CD4-positive, alpha-beta T cell treated with Interferon alpha-2 for 1 hour (primary cell): ENCODE measurements at places on chromosomes 1 and 21.

GRCh38 chr1:247440001-247440620 is 17.8 kb downstream of the OR2B11 start:
- DNase-seq: no peak

DNA sequence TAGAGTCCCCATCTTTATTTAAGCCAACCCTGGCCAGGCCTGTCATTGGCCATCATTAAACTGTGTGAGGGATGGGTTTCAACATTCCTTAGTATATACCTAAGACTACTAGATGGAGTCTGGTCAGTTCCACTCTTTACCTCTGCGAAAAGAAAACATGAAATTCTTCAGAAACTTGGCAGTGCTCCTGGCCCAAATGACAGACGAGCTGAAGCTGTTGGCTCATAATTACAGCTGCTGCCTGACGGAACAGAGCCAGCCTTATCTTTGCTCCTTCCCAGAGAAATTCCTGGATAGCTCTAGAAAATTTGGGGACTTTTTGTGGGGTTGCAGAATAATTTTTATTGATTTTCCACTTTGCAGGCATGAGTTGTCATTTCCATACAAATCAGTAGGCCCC is 30.4 kb downstream of the NPHS2 start:
- DNase-seq: no peak

DNA sequence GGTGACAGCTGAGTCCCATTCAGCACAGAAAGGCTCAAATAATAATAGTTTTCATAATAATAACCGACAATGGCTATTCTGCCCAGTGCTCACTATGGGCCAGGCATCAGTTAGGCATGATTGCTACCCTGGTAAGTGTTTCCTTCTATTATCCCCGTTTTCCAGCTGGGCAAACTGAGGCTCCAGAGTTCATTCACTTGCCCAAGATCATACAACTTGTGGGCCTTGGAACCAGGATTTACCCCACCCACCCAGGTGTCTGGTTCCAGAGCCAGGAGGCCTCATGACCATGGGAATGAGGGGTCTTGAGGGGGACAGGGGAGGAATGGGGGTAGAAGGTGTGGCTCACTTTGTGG is 518 bp downstream of the PLOD1 start:
- no peak for DNase-seq

DNA sequence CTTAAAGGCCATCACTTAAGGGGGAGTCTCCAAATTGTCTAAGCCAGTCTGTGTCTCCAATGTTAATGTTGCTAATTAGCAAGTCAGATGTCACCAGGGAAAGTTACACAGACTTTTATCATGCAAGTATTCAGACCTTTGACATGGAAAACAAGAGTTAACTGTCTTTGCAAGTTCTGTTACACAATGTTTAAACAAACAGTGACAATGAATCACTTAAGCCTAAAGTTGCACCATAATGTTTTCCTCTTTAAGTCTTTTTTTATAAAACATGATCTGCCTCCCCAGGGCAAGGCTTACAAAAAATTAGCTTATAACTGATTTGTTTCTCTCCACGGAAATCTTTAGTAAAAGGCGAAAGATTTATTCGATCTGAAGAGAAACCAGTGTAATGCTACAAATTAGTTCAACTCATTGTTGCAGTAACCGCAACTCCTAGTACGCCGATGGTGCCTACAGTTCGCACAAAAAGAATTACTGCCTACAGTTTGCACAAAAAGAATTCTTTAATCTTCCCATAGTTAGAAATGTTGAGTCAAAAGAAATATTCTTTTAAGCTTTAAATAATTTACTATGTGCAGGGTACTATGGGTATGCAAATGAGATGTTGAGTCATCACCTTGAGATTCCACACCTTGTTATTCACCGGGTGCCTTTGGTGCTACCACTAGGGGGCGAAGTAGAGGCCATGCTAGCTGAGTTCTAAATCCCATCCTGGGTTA is 45.3 kb downstream of the HHAT start:
- DNase-seq: peak; percentile 42

GRCh38 chr1:198577444-198577843 is 37.0 kb upstream of the ATP6V1G3 start:
- DNase-seq: no peak

GRCh38 chr1:78419309-78419708 is 71.5 kb upstream of the PTGFR start:
- no peak for DNase-seq

GRCh38 chr1:231493421-231494185 is 34.9 kb upstream of the TSNAX start:
- no peak for DNase-seq

GRCh38 chr1:205375835-205376545 is 19.3 kb upstream of the KLHDC8A start:
- no peak for DNase-seq

GRCh38 chr1:29601021-29601420 is 364.7 kb downstream of the PTPRU start:
- no peak for DNase-seq

- DNase-seq: no peak
These were observed 53.0 kb upstream of the ABCG1 start for GRCh38 chr21:42165901-42166300.

DNA sequence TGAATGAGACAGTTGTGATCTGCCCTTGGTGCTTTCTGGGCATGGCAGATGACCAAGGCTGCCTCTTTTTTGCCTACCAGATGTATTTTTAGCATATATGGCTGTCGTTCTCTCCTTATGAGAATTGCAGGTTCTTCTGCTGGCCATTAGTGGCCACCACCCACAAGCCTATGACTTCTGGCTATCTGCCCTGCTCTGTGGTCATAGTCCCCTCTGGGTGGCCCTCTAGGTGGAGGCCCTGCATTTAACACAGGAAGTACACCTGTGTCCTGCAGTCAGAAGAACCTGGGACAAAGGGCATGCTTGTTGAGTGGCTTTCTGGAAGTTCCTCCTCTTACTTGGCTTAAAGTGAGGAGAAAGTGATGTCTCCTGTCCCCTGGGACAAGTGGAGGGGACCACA is 6.5 kb downstream of the FCAMR start:
- DNase-seq: no peak

DNA sequence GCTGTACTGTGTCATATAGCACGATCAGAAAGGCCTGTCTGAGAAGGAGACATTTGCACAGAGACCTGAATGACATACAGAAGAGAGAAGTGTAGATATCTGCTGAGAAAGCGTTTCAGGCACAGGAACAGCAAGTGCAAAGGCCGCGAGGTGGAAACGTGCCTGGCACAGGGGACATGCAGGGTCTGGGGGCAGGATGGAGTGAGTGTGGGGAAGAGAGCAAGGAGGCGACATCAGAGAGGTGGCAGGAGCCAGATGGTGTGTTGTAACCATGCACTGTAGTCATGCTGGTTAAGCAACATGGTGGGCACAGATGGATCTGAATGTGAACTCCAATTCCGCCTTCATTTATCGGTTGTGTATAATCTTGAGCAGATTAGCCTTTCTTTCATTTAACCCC is 13.0 kb downstream of the KRTCAP2 start:
- no peak for DNase-seq

GRCh38 chr1:190323530-190323929 is 154.1 kb downstream of the BRINP3 start:
- no peak for DNase-seq

- DNase-seq: no peak
These were observed 76.0 kb upstream of the NEK2 start for GRCh38 chr1:211751438-211751837.

GRCh38 chr1:187143783-187144182 is 315.0 kb downstream of the PLA2G4A start:
- no peak for DNase-seq

GRCh38 chr21:46472246-46472645 is 13.6 kb downstream of the DIP2A start:
- DNase-seq: no peak

- DNase-seq: peak; percentile 51
These were observed 9.1 kb upstream of the SYTL1 start for GRCh38 chr1:27332536-27333281.

GRCh38 chr21:45074818-45075595 is 627 bp downstream of the ADARB1 start:
- no peak for DNase-seq

DNA sequence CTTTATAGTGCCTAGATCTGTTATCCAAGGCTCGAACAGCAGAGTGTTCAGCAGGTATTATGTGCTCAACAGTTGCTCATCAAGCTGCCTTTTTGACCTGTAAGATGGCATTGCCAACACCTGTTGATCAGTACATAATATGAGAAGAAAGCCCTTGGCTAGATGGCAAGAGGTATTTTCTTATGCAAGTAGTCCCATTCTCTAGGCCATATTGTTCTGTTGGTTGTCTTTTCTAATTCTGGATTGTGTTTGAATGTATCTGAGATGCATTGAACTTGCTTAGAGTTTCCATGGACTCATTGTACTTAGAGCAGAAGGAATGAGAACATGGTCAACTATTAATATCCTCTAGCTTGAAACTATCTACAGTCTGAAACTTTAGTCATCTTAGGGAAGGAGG is 57.4 kb downstream of the LRRC8D start:
- no peak for DNase-seq

DNA sequence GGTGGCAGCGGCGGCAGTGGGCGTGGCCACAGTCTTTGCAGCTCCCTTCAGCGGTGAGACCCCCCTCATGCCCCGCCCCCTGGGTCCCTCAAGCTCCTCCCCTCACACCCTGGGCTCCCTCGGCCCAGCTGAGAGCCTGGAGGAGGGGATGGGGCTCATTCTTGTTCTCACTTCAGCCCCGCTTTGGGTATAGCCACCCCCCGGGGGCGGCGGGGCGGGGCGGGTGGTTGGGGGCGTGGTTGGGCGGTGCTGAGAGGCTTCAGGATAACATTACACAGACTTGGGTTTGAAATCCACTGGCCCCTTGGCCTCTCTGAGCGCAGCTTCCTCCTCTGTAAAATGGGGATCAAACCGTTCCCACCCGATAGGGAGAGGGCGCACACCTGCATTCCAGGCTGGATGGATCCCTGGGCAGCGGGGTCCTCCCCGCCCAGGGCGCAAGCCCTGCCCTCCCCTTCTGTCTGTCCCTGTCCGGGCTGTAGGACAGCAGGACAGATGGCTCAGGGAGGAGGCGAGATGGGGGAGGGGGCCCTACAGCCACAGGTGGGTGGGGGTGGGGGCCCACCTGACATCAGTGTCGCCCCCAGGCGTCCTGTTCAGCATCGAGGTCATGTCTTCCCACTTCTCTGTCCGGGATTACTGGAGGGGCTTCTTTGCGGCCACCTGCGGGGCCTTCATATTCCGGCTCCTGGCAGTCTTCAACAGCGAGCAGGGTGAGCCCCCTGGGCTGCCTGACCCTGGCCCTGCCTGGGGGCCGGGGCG is 5.1 kb downstream of the CLCNKA start:
- DNase-seq: peak; percentile 13

GRCh38 chr1:48182439-48182838 is 40.1 kb upstream of the SLC5A9 start:
- DNase-seq: no peak

GRCh38 chr1:205760606-205761005 is 10.6 kb upstream of the NUCKS1 start:
- DNase-seq: no peak

DNA sequence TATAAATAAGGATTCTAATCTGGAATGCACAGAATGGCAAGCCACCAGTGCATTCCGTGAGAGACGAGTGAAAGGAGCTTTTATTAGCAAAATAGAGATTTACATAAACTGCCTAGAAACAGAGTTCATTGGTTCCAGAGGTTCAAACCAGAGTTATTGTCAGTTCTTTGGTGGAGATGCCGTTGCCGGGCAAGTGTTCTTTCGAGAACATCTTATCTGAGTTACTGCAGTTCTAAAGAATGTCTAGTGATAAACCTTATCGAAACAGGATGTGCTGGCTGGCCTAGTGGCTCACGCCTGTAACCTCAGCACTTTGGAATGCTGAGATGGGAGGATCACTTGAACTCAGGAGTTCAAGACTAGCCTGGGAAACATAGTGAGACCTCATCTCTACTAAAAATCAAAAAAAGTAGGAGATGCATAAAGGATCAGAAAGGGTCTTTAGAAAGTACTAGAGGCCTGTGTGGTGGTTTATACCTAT is 19.9 kb upstream of the EVI5 start:
- DNase-seq: peak; percentile 25

DNA sequence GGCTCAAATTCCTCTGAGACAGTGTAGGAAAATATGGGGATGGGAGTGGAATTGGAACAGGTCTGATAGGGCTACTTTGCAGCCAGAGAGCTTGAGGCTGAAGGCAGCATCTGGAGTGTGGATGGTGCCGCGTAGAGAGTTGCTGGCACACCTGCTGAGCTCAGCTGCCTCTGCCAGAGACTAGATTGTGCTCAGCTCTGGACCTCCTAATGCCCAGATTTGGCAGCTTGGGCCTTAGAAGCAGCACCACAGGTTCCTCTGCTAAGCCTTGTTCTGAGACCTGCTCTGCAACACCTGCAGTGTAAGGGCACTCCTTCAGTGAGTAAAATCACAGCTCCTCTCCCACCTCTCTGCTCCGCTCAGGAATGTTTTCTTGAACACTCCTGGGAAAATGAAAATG is 23.3 kb downstream of the ACOT11 start:
- DNase-seq: no peak

DNA sequence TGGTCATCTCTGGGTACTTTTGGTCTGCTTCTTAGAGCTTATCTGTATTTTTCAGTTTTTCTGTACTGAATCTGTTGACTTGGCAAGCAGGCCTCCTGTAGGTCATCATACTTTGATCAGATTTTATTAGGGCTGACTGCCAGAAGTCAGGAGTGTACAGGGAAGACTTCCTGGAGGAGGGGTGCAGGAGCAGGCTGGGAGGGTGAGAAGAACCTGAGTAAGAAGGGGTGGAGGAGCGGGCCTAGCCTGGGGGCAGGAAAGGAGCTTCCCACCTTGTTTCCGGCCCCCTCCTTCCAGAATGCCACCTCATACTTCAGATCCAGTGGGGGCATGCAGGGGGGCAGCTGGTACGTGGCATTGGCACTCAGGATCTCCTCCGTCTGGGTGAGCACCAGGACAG is 18.3 kb upstream of the IL22RA1 start:
- DNase-seq: no peak

DNA sequence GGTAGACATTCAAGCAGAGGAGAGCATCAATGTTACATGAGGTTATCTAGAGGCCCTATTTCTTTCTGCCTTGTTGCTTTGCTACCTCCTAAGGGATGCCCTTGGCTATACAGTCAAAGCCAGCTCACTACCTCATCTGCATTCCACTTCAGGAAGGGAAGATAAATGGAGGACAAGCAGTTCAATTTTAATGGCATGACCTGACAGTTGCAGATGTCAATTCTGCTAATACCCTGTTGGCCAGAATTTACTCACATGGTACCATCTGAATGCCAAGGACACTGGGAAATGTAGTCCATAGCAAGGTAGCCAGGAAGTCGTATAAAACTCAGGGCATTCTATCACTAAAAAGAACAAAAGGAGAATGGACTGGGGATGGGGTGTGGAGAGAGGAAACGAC is 31.5 kb downstream of the PALMD start:
- DNase-seq: no peak

DNA sequence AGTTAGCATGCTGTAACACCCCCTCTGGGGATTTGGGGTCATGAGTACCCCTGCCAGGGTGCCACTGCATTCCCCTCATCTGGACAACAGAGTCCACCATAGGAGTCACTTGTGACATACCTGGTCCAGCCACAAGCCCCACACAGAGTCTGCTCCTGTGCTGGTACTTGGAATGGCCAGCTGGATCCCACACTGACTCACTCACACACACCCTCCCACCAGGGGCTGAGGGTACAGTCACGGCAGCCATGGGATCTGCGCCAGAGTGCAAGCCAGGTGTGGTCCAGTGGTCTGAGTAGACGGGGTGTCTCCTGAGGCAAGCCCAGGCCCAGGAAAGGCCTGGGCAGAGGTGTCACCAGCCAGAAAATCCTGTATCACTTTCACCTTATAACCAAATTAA is 67.7 kb downstream of the MRPL39 start:
- no peak for DNase-seq
